ENCODE measurements at places on chromosomes 11 and 22.

DNA sequence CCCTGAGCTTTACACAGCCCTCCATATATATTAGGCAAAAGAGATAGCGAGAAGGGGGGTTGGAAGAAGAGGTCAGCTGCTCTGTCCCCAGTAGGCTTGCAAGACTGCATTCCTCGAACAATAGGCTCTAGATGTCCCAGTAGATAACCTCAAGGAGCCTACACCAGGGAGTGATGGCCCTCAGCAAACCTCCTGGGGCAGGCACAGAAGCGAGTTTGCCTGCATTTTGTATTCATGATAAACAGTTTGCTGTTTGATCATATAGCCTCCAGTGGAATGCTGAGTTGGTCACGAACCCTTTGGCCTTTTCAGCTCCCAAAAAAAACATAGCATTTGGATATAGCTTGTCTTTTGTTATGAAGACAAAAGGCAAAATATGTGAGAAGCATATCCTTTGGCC lies 95.1 kb upstream of the GRAMD1B start:
- DNase-seq, result no peak

- DNase-seq, result no peak
Measured at GRCh38 chr11:117705866-117706265, 91.2 kb downstream of the DSCAML1 start.

DNA sequence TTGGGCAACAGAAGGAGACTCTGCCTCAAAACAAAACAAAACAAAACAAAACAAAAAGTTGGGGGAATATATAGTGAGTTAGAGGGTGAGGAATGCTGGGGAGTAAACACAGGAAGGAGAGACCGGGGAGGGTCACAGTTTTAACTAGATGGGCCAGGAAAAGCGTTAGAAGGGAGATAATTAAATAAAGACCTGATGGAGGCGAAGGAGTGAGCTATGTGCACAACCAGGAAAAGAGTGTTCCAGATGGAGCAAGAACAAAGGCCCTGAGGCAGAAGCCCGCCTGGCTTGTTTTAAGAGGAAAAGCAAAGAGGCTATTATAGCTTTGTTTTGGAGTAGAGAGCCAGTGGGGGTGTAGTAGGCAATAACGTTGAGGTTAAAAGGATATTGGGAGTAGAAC lies 4.8 kb upstream of the PLA2G6 start:
- no peak for DNase-seq

DNA sequence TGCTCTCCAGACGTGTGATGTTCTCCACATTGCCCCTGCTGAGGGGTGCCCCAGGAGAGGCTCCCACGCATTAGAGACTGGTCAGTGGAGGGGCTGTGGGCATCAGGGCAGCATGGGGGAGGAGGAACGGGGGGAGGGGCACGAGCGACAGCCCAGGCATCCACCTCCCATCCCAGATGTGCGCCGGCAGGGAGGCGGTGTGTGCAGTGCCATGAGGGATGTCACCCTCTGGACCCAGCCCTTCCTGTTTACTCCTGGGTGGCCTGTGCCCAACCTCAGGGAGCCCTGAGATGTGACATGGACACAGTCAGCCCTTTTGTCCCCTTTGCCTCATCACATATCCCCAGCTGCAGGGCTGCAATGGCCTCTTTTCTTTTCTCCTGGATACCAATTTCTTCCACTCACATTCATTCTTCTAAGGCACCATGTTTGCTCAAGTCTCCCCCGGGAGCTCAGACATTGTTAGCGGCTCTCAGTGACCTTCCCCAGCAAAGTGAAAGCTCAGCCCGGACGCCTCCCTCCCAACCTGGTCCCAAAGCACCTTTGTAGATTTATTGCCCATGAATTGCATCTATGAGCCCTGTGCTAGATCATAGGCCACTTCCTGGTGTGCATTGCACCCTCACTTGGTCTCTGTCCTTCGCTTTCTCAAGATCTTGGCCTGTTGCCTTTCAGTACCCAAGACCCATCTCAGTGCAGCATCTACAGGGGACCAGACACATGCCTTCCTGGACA lies 150.6 kb downstream of the CEP164 start:
- no peak for DNase-seq

DNA sequence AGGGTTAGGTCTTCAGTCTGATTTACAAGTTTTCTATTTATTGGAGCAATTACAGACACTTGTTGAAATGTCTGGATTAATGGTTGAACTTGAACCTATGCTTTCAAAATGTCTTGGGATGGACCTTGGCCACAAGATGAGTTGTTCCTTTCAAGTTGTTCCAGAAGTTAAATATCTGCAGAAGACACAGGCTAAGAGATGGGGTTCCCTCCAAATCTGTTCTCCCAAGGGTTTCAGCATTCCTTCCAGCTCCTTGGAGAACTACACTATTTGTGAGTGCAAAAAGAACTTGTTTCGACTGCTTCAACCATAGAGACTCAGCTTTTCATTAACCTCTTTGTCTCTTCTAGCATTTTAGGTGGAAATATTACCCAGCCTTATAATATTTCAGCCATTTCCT lies 189.0 kb upstream of the BLID start:
- DNase-seq, result no peak

DNA sequence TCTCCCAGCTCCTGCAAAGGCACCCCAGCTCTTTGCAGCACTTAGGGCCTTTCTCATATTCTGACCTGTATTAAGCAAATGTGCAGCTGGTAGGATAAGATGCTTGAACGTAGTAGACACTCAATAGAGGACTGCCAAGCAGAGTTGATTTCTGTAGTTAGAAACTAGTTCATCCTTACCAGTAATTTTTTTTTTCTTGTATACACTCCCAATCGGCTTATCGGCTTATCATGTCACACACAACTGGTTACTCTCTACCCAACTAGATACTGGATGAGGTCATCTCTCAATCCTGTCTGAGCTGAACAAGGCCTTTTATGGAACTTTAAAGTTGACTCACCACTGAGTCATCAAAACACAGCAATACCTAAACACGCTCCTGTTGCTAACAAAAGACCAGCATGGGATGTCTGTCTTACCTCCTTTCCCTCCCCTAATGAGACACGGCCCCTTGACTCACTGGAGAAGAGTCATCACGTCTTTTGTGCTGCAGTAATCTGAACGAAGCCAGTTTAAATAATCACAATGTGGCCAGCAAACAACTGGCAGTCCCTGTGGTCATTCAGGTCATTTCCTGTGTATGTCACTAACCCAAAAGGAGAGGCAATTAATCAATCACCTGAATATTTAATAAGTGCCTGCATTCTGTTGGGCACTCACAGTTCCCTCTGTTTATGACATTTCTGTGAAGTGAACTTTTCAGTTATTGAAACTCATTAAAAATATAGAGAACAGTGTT lies 7.5 kb upstream of the WEE1 start:
- no peak for DNase-seq

GRCh38 chr11:688681-689080 lies 6.3 kb downstream of the DEAF1 start:
- DNase-seq, result no peak

DNA sequence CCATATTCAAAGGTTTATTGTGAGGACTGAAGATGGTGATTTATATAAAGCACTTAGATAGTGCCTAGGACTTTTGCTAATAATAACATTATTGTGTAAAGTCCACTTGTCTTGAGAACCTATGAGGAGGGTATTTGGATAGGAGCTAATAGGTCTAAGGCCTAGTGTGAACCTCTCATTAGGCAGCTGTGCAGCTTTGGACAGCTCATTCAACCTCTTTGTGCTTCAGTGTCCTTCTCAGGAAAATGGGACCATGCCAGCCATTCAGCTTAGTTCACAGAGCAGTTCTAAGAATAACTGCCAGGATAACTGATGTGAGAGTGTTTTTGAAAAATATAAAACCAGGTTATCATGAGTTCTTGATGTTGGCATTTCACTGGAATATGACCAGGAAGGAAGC lies 56.2 kb downstream of the NAV2 start:
- DNase-seq, result no peak

GRCh38 chr11:62501432-62501891 lies 45.1 kb downstream of the AHNAK start:
- no peak for DNase-seq

DNA sequence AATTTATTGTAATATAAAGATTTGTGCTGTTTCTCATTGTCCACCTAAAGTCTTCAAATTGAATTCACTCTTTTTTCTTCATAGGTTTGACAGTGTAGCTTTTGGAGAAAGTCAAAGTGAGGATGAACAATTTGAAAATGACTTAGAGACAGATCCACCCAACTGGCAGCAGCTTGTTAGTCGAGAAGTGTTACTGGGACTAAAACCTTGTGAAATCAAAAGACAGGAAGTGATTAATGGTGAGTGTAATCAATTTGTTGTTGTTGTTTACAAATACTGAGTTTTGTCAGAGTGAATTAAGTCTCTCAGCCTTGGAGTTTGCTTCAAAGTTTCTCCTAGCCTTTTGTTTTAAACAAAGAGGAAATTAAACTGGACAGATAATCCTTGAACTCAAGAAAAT lies 53.6 kb upstream of the GRIK4 start:
- DNase-seq, result no peak

GRCh38 chr11:33520112-33520511 lies 180.5 kb downstream of the C11orf91 start:
- DNase-seq, result no peak
